ENCODE measurements at places on chromosomes 2 and 18.

GRCh38 chr2:72999729-73000725 lies 71.5 kb downstream of the SFXN5 start:
- DNase-seq: peak; percentile 88

GRCh38 chr2:184834699-184835397 lies 236.5 kb downstream of the ZNF804A start:
- DNase-seq: no peak

- DNase-seq: no peak
Measured at GRCh38 chr2:41087946-41088345, 636.1 kb upstream of the SLC8A1 start.

DNA sequence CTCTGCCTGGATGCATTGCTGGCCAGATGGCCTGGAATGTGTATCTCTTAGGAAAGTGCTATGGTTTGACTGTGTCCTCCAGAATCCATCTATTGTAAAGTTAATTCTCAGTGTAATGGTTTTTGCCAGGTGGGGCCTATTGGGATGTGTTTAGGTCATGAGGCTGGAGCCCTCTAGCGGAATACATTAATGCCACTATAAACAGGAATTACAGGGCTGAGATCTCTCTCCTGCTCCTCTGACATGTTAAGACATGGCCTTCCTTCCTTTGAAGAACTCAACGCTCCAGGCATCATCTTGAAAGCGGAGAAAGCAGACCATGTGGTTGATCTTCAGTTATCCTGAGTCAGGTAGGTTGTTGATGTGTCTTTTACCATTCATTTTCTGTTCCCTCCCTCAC lies 276.4 kb downstream of the RPIA start:
- DNase-seq: peak; percentile 49

- DNase-seq: peak; percentile 61
Measured at GRCh38 chr2:108169982-108170625, 69.7 kb upstream of the SULT1C3 start.

- peak; percentile 68 for DNase-seq
Measured at GRCh38 chr18:27599202-27599829, 414.2 kb upstream of the CHST9 start.

- DNase-seq: peak; percentile 75
Measured at GRCh38 chr2:160227293-160227915, 27.3 kb upstream of the ITGB6 start.

DNA sequence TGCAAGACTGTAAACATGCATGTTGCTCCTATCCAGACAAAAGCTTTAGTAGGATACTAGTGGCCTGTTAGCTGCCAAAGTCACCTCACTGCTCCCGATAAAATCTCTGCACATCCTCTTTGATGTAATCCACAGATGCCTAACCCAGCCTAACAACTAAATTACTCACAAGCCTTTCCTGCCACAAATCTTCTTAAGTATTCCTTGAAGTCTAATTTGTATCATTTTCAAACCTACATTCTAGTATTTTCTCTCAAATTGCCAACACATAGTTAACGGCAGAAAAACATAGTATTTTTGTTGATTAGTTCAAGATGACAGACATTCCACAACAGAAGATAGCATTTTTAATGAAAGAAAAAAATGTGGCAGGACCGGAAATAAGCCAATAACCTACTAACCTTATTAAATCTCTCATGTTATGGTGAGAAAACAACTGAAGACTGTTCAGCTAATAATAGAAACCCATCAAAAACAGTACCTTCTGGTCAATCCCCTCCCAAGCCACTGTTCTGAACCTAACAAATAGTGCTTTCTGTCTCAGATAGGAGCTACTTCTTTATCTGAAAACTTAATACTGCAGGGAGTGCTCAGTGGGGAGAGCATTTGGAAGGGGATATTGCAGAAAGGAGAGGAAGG lies at the start of gene MPP4:
MPP4 (minus strand) TSS at position 57 of the 639 bp plus-strand sequence. CDS start 4,690 bp downstream, outside the sequence.
- DNase-seq: peak; percentile 80

- no peak for DNase-seq
Measured at GRCh38 chr2:100948942-100949811, 52.9 kb upstream of the RPL31 start.

- DNase-seq: peak; percentile 58
Measured at GRCh38 chr18:13621886-13622619, 104.3 kb downstream of the FAM210A start.

DNA sequence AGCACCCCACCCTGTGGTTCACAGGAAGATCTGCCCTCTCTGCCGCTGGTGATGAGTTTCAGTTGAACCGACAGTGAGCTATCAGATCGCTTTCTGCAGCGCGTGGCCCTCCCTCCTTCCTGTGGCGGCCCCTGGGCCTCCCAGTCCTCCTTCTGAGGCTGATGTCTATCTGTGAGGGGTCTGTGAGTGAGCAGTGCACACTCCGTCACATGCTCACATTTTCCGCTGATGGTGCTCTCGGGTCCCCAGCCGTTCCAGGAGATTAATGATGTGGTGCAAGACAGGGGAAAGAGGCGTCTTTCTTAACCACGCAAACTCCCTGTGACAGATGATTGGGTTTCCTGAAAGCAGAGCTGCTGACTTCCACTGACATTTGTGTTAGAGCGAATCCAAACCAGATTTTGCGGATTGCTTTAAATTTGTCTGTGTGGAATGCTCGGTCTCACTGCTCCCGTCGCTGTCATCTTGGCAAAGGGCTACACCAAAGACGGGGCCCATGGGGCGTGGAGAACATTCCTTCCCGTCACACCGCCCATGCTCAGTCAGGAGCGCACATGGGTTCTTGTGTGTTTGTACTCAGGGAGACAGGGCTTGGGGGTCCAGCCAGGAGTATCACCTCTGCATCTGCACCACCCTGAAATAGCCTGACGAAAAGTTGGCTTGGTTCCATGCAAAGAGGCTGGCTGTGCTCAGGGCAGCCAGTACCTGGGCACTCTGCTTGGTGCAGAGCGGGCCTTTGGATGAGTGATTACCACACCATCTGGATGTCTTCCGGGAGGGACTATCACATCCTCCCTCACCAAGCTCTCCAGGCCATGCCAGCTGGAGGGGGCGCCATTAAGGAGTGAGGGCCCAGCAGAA lies 154.7 kb upstream of the HS6ST1 start:
- no peak for DNase-seq

DNA sequence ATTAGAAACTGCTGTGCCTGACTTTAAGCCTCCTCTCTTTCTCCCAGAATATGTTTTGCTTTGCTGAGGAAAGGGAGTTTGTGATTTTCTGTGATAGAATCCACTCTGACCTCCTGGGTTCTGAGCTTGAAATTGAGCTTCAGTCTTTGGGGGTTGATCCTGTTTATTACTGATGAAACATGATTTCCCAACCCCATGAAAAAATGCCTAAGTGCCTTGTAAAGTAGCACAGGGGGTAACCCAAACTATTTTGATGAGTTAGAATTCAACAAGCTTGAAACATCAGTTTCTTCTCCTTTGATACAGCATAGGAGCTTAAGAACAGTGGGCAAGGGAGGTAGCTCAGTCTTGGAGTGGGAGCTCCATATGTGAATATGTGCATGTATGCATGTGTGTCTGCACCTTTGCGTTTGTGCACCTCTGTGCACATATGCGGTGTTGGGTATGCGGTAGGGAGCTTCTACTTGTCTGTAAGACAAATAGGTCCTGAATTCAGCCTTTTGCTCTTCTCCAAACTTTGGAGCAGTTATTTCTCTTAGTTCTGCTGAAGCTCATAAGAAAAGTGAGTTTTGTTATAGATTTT lies 364.6 kb downstream of the OSR1 start:
- DNase-seq: no peak

DNA sequence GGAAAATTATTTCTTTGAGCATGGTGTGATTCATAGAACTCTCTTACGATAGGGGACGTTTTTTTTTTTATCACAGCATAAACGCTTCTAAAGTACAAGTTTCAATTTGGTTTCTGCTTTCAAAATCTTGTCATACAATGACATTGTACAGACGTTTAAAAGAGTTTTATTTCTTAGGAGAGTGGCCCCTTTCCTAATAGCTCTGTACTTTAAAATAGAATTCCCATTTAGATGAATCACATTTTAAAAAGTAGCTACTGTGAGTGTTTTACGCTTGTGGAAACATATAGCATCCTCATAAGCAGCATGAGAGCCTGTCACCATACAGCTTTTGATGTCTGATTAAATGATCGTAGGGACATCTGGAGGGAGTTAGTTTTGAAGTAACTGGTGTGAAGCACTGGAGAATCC lies 510.9 kb downstream of the PARD3B start:
- no peak for DNase-seq

GRCh38 chr2:197045115-197045514 lies 118.6 kb upstream of the PGAP1 start:
- no peak for DNase-seq

DNA sequence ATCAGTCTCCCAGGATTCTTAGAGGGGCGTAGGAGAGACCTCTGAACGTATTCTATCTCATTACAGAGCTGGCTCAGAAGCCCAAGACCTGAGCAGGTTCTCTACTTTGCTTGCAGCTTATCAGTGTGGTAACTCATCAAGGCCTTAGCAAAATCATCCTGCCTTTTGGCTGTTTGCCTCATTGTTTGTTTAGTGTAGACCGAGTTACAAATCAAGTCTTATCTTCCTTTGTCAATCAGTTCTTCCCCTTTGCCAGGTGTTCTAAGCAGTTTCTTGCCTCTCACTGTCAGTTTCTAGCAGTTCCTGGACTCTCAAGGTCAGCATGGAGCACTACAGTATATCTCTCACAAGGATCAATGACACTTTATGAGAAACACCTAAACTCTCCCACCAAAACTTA lies 30.9 kb upstream of the NAB1 start:
- DNase-seq: no peak

- no peak for DNase-seq
Measured at GRCh38 chr2:212360068-212360460, 178.5 kb downstream of the ERBB4 start.

GRCh38 chr2:197265924-197266323 lies 44.7 kb downstream of the ANKRD44 start:
- no peak for DNase-seq

- no peak for DNase-seq
Measured at GRCh38 chr2:30622452-30622851, 175.4 kb downstream of the LCLAT1 start.

GRCh38 chr2:19488009-19488691 lies 129.7 kb upstream of the OSR1 start:
- peak; percentile 94 for DNase-seq

GRCh38 chr2:109487871-109488655 lies 125.7 kb downstream of the SEPTIN10 start:
- DNase-seq: no peak

DNA sequence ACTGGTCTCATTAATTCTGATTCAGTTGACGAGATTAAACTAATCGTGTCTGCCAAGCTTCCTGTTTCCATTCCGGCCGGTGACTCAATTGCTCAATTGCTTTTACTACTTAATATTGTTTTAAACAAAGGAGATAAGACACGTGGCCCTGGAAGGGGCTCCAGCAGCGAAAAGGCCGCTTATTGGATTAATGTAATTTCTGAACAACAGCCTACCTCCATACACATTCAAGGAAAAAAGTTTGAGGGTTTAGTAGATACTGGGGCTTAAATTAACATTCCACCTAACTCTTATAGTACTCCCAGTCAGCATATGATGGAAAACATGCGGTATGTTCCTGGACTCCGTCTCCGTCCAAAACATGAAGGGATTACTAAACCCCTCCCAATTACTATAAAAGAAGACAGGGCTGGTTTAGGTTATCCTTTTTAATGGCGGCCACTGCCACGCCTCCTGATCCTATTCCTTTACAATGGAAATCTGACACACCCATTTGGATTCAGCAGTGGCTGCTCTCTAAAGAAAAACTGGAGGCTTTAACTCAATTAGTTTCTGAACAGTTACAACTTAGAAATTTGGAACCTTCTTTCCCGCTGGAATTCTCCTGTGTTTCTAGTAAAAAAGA lies 27.1 kb downstream of the VPS54 start:
- DNase-seq: no peak

DNA sequence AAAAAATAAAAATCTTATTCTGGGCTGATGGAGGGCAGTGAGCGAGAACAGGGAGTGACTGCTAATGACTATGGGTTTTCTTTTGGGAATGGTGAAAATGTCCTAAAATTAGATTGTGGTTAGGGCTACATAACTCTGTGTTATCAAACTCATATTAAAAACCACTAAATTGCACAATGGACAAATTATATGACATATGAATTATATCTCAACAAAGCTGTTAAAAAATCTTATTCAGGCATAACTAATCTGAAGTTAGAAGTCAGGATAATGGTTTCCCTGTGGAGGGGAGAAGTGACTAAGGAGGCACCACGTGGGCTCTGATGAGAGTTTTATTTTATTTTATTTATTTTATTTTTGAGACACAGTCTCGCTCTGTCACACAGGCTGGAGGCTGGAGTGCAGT lies 32.1 kb upstream of the DPP4 start:
- no peak for DNase-seq
